NK-92 treated with Interleukin-12 subunit alpha and Interleukin-12 subunit beta, amount 100 ng/mL, for 24 hours (cell line): ENCODE measurements at places on chromosomes 2 and 18.

DNA sequence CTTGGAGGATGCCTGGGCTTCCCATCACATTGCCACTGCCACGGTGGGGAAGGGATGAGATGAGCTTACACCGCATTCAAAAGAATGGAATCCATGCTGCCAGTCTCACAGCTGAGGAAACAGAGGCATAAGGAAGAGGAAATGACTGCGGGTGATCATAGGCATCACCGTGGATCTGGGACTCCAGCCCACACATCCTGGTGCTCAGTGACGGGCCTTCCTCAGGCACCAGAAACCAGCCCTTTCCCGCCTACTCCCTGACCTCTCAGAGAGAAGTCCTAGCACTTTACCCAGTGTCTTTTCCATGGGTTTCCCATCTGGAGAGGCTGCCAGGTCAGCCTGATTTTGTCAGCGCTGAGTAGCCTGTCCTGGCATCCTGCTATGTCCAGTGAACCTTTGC lies 5.3 kb upstream of the PLB1 start:
- no peak for DNase-seq

GRCh38 chr2:83972128-83972527 lies 487.0 kb downstream of the SUCLG1 start:
- DNase-seq, result no peak

- DNase-seq, result no peak
These were observed 42.4 kb downstream of the HK2 start for GRCh38 chr2:74876081-74876886.

DNA sequence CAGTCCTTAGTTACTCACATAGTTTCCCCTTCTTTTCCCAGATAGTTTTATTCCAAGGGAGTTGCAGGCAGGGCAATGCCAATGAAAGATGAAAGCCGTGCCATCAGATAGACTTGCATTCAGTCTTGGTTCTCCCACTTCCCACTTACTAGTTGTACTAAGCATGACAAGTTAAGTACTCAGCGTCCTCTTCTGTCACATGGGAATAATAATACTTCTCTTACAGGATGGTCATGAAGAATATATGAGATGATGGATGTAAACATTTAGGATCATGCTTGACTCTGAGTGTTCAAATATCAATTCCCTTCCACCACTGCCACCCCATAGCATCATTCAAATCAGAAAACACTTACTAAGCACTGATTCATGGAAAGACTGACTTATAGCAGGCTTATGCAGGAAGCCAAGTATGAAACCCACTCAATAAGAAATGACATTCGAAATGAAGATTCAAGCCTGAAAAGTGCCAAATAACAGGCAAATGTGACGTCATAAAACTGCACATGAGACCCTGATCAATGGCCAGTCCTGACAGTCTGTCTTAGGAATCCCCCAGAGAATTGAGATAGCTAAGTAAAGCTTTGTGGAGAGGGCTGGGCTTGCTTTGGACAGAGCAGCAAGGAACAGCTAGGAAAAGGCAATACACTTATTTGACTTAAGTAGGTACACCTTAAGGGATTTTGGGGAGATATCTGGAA lies 11.1 kb upstream of the EVA1A start:
- DNase-seq, result no peak

DNA sequence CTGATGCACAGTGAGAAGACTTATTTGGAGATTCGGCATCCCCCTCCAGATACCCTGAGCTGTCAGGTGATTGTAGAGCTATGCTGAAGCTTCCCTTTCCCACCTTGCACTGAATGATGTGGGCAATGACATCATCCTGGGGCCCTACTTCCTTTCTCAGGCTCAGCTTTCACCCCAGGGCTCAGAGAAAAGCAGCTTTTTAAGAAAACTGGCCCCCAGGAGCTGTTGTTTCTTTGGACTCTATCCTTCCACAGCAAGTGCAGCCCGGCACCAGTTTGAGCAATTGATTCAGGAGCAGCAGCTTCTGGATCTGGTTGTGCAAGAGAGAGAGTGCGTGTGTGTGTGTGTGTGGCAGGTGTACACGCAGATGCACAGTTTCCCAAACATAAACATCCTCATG lies 251.3 kb downstream of the ANAPC1 start:
- peak; percentile 55 for DNase-seq

DNA sequence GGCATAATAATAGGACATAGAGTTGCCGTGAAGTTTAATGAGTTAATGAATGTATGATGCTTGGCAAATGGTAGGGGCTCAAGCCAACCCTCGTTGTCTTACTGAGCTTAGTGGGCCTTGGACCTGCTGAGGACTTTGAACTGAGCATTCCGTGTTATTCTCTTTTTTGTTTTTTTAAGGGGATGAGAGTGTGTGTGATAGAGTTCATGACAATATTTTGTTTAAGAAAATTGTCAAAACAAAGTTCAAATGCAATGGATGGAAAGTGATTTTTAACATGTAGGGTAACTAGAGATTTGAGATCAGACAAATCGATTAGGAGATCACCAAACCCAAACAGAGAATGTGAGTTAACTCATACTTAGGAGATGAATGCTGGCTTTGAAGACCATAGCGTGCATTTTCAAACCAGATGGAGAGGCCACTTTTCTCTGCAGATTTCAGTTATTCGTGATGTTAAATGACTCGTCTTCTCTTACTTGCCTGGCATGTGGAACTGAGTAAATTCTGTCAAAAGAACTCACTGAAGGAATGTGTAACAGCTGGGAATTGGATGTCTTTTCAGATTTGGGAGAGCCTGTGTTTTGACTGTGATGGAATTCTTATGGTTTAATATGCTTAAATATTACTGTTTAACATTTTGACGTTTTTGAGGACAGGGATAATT lies 88.7 kb downstream of the NEDD4L start:
- no peak for DNase-seq

DNA sequence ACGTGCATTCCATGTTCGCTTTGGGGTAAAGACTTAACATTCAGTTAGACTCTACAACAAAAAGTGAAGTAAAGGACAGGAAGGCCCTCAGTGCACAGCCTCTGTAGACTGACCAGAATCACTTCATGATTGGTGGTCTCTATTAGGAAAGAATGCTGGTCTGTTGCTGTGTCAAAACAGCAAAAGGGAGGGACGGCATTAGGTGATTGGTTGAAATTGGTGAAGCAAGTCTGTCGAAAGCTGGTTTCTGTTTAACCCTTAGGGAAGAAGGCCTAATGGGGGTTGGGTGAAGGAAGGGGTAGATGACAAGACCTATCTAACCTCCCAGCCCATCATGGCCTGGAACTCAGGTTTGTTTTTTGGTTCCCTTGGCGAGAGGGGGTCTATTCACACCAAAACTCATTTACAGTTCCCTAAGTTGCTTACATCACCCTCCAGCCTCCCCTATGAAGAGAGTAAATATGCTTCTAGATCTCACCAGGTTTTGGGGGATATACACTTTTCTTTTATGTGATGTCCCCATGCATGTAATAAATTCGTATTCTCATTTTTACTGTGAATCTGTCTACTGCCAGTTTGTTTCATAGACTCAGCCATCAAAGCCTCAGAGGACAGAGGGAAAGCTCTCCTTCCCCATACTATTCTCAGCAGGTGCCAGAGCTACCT lies 65.6 kb downstream of the TMEM17 start:
- no peak for DNase-seq

- no peak for DNase-seq
These were observed 23.5 kb downstream of the NCK2 start for GRCh38 chr2:105768176-105768575.

- DNase-seq, result no peak
These were observed 21.2 kb downstream of the MRPL33 start for GRCh38 chr2:27792759-27793158.

- DNase-seq, result no peak
These were observed 97.3 kb downstream of the ANKRD12 start for GRCh38 chr18:9233771-9234440.

DNA sequence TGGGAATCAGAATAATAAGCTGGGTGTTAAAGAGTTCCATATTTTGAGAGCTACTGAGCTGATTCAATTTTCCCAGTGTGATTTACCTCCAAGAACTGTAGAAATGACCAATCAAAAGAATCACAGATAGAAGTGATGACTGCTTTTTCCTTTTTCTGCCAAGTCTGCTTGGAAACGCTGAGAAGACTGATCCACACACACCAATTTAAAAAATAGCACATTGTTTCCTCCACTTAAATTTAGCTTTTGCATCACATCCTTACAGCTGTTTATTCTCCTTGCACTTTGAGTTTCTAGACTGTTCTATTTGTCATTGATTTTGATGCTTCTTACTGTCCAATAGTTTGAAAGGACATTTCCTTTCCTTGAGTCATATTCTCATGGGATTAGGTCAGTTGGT lies 590.3 kb upstream of the CHAC2 start:
- no peak for DNase-seq

DNA sequence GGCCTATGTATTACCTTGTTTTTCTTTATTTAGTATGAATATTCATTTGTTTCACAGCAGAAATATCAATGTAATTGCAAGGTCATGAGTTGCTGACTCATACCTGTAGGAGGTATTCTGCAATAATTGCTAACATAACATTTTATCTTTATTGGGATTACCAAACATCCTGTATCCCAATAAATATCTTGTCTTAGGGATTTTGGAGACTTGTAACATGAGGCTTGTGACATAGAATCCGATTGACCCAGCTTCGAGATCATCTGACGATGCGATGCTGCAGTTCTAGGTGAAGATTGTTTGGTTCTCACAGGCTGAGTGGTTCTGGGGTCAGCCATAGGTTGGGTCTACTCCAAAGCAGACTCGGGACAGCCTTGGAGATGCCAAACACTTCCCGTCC lies 133.4 kb upstream of the RND3 start:
- DNase-seq, result no peak

DNA sequence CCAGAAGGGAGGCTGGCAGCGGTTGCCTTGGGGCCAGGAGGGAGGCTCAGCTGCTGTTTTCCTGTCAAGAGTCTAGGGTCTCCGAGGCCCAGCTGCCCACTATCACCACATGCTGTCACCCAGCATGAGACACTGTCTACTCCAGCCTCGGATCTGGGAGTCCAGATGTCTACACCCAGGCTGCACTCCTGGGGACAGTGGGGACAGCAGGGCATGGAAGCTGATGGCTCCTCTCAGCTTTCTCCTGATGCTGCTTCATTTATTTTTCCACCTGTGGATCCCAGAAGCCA lies 134.0 kb downstream of the PTGR3 start:
- no peak for DNase-seq

GRCh38 chr2:152822676-152823075 lies 104.3 kb downstream of the ARL6IP6 start:
- no peak for DNase-seq

- no peak for DNase-seq
These were observed 1.6 kb downstream of the WDFY1 start for GRCh38 chr2:223943561-223944008.

GRCh38 chr2:2707206-2707991 lies 376.3 kb upstream of the MYT1L start:
- no peak for DNase-seq

GRCh38 chr18:44887227-44887631 lies 206.5 kb downstream of the SETBP1 start:
- DNase-seq, result peak; percentile 46

GRCh38 chr2:151002959-151003600 lies 258.6 kb downstream of the RBM43 start:
- no peak for DNase-seq

GRCh38 chr2:38294597-38294996 lies 82.5 kb downstream of the ATL2 start:
- no peak for DNase-seq

GRCh38 chr2:20091305-20091991 lies 40.0 kb upstream of the LAPTM4A start:
- no peak for DNase-seq

DNA sequence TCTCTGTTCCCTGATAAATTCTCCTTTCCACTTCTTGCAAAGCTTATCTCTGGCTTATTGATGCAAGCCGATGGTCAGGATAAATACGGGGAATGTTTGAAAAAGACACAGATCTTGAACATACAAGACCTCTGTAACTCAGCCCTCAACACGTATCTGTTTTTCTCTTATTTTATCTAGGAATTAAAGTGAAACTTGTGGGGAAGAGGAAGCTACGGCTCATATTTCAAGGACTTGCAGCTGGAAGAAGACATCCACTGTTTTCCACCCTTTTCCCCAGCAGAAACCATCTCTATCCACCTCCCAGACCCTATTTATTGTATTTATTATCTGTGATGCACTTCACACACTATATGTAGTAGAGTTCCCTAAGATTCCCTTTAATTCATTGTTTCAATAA lies 98.4 kb upstream of the TANK start:
- no peak for DNase-seq

DNA sequence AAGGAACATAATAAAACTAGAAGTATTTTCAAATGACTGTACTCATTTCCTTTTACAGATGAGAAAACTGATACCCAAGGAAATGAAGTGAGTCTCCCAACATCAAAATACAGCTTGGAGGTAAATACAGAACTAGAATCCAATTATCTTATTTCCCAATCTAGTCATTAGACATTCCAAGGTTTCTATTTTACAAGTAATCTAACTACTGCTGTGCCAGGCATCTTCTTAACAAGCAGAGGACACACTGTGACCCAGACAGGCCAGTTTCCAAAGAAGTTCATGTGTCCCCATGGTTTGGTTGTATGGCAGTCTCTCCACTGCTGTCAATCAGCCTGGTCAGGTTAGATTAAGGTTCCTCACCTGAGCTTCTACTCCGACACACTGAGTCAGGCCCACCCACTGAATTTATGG lies 143.5 kb downstream of the THADA start:
- no peak for DNase-seq

DNA sequence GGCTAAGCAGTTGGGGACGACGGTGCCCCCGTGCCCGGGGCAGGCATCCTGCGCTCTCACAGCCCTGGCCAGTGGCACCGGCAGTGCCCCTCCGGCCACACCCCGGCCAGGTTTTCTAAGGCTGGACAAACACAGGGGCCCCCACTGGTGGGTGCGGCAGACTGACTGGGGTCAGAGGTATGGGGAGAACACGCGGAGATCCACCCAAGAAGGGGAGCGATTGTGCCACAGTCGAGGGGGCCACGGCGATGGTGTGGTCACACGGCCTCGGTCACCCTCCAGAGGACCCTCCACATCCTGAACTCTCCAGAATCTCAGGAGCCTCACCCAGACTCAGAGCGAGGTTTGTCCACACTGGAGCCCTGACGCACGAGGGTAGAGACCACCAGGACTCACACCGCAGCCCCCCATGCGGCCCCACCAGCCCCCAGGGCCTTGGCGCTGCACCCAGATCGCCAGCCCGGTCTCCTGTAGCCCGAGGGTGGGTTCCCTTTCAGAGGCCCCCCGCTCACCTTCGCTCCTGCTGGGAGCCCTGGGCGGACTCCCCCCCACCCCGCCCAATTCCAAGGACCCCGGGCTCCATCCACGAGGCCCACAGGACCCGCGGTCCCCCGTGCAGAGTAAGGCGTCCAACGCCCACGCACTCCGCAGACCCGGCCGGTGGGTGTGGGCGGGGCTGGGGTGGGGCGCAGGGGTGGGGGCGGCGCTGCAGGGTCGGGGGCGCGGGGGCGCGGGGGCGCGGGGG lies 15.2 kb downstream of the PDCD1 start:
- DNase-seq, result no peak

DNA sequence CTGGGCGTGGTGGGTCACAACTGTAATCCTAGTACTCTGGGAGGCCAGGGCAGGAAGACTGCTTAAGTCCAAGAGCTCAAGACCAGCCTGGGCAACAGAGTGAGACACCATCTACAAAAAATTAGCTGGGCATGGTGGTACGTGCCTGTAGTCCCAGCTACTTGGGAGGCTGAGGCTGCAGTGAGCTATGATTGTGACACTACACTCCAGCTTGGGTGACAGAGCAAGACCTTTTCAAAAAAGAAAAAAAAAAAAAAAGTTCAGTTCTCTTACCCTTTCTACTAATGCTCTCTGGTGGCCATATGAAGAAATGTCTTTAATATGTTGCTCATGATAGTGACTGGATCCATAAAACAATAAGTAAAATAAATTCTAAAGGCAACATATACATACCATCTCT lies 14.9 kb downstream of the TYW5 start:
- no peak for DNase-seq
